ENCODE measurements at places on chromosomes 7 and 10.
A peak's percentile ranks its signal among the peaks of the same experiment; 100 is the strongest.

DNA sequence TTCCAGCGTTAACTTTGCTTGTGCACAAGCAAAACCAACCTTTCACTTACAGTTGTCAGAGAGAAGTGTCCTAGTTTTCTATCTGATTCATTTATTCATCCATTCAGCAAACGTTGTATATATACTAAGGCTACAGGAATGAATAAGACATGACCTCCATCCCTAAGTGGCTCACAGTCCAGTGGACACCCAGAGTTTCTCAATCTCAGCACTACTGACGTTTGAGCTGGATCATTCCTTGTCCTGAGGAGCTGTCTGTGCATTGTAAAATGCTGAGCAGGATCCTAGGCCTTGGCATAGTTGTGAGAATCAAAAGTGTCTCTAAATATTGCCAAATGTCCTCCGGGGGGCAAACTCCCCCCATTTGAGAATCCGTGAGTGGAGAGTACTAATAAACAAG lies 166.7 kb upstream of the PRKCQ start:
- peak; percentile 88 for DNase-seq

DNA sequence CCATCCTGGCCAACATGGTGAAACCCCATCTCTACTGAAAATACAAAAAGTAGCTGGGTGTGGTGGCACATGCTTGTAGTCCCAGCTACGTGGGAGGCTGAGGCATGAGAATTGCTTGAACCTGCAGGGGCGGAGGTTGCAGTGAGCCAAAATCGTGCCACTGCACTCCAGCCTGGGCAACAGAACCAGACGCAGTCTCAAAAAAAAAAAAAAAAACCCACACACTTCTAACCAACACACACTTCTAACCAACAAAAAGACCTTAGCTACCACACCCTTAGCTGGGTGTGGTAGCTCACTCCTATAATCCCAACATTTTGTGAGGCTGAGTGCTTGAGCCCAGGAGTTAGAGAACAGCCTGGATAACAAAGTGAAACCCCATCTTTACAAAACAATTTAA lies 33.9 kb upstream of the SPOCK2 start:
- DNase-seq, result no peak

DNA sequence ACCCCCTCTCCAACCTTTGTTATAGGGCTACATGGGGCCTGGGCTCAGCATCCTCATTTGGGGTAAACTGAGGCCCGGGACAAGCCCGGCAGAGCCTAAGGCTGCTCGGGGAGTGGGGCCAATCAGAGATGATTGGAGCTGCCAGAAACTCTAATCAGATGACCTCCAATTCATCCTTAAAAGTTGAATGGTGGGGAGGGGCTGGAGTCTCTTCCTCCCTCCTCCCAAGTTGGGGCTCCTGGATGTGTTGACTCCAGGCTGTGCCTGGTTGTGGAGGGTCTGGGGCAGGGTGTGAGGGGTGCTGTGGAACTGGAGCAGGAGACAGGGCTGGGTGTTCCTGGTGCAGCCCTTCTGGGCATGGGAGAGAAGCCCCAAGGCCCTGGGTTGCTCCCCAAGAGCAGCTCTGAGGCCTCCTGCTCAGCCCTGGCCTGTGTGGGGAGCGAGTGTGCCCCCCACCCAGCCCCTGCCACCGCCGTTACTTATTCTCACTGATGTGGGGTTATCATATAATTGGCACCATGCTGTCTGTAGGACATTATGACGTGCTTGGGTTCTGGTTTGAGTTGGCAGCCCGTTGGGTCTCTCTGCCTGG lies 2.2 kb downstream of the BHLHA15 start:
- DNase-seq, result no peak

DNA sequence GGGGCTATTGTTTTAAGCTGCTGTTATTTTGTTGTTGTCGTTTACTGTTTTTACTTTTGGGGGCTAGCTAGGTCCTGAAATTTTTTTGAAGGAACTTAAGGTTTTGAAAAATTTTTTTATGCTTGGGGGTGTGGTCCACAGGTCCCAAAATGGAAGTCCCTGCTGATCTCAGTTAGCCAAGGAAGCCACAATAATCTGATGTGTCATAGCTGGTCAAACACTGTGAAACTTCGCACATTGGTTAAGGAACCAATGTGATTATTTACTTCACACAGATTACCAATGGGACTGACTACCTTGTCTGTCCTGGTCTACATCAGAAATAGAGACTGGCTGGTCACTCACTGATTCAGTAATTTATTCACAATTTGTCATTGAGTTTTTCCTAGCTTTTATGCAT lies 29.5 kb upstream of the HYCC1 start:
- no peak for DNase-seq

DNA sequence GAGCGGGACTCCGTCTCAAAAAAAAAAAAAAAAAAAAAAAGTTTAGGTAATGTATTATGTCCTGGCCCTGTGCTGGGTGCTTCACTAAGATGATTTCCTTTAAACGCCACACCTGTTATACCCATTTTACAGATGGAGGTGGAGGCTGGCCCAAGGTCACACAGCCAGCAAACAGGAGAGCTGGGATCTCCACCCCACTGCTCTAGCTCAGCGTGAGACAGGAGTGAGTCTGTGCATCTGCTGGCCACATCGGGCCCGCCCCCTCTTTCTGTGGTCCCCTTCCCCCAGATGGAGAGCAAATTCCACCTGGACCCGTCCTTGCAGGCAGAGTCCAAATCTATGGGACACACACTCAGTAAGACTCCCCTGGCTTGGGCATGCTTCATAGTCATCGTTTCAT lies 51.0 kb downstream of the LHPP start:
- DNase-seq, result no peak

Measured in fibroblast of villous mesenchyme (primary cell).